ENCODE measurements at places on chromosomes 1 and 21.

- no peak for DNase-seq
These were observed 50.8 kb upstream of the ATP5PO start for GRCh38 chr21:33966324-33966949.

DNA sequence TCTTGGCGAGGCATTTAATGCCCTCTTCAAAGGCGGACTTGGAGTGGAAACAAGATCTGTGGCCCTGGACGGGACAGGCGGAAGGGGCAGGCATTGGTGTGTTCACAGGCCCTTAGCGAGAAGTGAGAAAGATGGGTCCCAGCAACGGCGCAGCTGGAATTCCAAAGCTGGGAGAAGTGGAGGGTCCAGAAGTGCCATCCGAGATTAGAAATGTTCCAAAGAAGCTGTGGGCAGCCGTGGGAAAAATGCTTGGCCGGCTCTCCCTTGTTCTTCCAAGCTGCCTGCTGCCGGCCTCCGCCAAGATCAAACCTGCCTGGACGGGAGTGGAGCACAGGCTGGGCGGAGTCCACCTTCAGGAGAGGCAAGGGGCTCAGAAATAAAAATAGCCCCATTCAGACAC lies 69.4 kb upstream of the ACTRT2 start:
- DNase-seq: no peak

- no peak for DNase-seq
These were observed 18.3 kb upstream of the PALMD start for GRCh38 chr1:99627615-99628014.

DNA sequence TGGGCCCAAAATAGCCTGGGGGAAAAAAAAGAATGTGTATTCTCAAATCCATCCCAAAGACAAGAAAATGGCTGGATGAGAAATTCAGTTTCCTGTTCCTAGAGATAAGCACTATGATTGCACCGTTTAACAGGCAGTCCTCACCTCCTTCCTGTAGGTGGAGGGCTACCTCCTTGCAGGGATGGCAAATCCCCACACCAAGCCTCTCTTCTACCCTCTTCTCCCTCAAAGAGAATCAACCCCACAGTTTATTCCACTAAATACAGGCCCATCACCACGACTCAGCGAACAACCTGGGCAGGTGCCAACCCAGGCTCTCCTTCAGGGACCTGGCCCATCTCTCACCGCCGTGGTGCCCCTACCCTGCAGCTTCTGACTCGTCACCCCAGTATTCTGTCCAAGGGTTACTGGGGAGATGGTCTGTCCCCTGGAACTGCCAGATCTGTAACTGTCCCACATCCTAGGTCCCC lies 3.4 kb upstream of the CHD5 start:
- no peak for DNase-seq

- no peak for DNase-seq
These were observed 3.1 kb downstream of the S100A8 start for GRCh38 chr1:153387785-153388184.

DNA sequence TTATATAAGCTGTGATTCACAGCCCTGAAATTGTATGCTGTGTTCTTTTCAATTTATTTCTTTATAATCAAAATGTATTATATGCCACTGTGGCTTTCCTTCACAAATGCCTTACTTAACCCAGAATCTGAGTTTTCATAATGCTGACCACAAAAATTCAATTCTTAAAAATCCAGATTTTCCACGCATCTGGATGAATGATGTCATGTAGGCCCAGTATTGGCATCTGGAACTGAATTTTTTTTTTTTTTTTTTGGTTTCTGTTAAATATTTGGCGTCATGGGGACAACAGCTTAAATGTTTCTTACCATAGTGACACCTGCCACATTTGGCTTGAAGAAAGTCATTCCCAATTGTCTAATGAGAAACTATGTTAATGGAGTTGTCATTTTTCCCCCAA lies 296.8 kb downstream of the TM2D1 start:
- peak; percentile 17 for DNase-seq

All from fibroblast of skin of right quadriceps (primary cell).